GM12864 (cell line): ENCODE measurements at places on chromosomes 4 and X.

DNA sequence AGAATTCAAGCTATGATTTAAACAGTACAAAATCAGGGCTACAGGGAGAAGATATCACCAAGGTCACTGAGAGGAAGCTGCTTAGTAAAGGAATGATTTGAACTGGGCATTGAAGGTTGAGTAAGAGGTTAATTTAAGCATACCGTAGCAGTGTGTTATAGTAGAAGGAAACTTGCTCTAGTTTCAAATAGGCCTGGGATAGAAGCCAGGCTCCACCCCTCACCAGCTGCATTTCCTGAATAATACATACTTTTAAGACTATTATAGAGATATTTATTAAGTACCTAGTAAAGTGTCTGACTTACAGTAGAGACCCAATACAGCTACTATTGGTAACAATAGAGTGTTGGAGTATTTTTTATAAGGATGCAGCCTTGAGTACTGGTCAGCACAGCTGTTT lies 118.0 kb upstream of the GLRA2 start:
- no peak for DNase-seq

GRCh38 chrX:38175139-38175538 lies 45.5 kb downstream of the SRPX start:
- DNase-seq: no peak

DNA sequence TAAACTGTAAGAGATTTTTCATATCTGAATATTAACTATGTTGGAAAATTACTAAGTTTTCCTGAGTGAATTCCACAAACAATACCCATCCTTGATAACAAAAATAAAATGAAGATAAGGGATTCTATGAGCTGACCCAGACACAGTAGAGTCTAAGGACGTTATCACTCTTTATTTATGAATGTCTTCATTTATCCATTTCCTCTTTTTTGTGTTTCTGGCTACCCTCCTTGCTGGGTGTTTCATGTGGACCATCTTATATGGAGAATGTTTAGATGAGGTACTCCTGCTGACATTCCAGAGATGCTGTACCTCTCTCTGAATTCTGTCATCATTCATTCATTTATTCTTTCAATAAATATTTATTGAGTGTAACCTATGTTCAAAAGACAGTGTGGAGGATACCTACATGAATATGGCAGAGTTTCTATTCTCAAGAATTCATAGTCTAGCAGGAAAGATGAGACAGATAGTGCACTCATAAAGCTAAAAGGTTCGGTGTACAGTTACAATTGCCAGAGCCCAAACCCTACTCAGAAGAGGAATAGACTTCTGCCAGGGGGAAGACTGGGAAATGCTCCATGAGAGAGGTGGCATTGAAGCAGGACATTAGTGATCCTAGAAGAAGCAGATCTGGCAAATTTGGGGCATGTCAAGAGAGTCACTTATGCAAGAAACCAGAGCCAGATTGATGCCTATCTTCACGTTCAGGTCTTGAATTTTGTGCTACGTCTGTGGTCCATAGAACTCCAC lies 195.8 kb downstream of the MAML3 start:
- no peak for DNase-seq

GRCh38 chr4:90994851-90995574 lies 867.8 kb downstream of the CCSER1 start:
- no peak for DNase-seq

- no peak for DNase-seq
These were observed 73.0 kb upstream of the PJA1 start for GRCh38 chrX:69238114-69238886.

GRCh38 chrX:123336666-123337065 lies 152.6 kb downstream of the GRIA3 start:
- no peak for DNase-seq

GRCh38 chr4:24991015-24991414 lies 39.7 kb downstream of the LGI2 start:
- no peak for DNase-seq

DNA sequence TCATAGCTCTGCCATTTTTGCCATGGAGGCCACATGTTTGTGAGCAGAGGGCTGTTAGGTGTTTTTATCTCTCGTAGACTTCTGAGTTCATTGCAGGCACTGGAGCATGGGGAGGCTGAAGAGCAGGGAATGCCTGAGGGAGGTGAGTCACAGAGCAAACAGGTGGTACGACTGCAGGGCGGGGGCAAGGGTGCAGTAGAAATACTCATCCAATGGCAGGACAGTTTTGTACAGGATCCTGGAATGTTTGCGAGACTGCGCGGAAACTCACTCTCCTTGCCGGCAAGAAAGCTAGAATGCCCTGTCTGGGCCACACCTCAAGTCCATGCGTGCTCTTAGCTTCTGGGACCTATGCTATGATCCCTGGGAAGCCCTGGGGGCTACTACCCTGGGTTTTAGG lies 20.0 kb upstream of the VCX2 start:
- DNase-seq: no peak

GRCh38 chr4:74415602-74416300 lies 29.2 kb upstream of the AREG start:
- no peak for DNase-seq

- DNase-seq: no peak
These were observed 59.3 kb upstream of the PPP1R2C start for GRCh38 chrX:42837101-42837726.

DNA sequence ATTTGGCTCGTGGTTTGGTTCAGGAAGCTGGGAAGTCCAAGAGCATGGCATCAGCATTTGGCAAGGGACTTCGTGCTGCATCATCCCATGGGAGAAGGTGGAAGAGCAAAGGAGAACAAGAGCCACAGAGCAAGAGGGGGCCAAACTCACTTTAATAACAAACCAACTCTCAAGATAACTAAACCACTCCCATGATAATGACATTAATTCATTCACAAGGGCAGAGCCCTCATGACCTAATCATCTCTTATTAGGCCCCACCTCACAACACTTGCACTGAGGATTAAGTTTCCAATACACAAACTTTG lies 113.4 kb upstream of the ATXN3L start:
- no peak for DNase-seq

DNA sequence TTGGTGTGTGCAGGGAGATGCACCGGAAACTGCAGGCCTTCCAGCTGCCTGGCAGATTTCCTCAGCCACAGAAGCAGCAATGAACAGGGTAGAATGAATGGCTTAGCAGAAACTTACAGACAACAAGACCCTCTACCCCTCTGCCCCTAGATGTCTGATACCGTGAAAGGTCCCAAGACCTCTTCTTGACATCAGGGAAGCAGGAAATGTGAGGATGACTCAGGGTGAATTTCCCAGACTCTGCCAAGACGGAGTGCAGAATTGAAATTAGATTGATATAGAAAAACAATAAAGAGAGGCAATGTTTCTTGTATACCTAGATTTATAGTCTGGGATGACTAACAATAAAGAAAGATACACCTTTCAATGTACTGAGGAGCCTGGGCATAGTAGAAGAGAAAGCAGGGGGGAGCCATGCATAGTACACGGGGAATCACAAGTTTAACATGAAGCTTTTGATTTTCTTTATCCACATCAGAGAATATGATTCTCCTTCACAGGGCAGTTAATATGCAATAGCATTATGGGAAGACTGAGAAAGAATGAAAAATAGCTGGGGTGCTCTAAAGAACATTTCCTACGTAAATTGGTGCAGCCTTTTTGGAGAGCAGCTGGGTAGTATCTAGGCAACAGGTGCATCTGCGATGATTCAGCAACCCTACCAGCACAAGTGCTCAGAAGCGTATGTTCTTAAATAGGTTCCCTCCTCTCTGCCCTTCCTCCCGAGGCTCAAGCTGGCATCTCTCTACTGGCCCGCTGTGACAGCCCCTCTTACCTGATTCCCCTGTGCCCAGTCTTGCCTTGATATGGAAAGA lies 18.3 kb upstream of the CXCR3 start:
- DNase-seq: no peak

- no peak for DNase-seq
These were observed 11.9 kb upstream of the AREG start for GRCh38 chr4:74433043-74433442.

DNA sequence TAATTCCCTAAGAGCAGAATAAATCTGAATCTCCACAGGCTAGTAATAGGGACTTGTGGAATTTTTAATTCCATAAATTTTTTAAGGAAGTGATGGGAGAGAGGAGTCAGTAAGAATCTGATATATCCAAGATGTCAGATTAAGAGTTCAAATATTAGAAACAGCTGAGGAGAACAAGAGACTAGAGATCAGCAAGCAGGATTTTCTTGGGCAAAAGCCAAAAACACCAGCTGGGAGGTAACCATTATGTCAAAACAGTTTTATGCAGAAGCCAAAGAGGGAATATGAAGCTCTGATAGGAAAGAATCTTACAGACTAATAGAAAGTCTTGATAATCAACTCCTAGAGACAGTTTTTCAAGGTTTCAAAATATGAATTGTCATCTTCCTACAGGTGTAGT lies 72.2 kb upstream of the RBPJ start:
- DNase-seq: no peak

- DNase-seq: peak; percentile 82
These were observed 26.0 kb upstream of the BMP2K start for GRCh38 chr4:78749972-78750727.

GRCh38 chrX:84047339-84047738 lies 140.7 kb downstream of the RPS6KA6 start:
- no peak for DNase-seq

GRCh38 chr4:69813628-69814027 lies 46.3 kb downstream of the SULT1E1 start:
- DNase-seq: no peak

DNA sequence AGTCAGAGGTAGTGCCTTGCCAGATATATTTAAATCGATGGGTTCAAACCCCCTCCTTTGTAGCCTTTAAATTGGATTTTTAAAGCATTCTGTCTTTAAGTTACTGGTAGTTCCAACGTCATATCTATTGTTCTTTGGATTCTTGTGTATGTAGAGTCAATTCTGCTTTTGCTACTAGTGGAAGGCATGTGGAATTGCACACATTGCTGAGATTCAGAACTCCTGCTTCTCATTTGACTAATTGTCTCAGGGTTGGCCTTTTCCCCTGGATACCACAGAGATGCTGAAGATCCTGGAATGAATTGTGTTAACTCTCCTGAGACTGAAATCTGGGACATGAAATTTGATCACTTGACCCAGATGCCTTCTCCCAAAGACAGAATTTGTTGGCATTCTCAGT lies 328.3 kb upstream of the RPS6KA3 start:
- no peak for DNase-seq

DNA sequence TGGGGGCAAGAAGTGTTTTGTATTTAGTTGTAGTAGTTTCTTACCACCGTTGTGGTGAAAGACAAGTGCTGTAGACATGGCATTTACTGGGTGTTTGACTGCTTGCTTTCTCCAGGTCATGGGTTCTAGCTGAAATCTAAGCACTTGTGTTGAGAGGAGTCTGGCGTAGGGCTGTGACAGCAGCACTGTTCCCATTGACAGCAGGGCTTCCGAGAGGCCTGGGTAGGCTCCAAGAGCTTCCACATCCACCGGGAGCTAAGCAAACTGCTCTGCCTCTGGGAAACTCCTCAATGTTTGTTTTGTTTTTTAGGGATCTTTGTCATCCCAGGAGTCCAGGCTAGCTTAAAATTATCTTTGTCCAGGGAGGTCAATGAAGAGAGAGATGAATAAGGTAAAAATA lies 44.3 kb downstream of the BMPR1B start:
- no peak for DNase-seq

- DNase-seq: no peak
These were observed 549.8 kb upstream of the LCORL start for GRCh38 chr4:18571301-18571761.

DNA sequence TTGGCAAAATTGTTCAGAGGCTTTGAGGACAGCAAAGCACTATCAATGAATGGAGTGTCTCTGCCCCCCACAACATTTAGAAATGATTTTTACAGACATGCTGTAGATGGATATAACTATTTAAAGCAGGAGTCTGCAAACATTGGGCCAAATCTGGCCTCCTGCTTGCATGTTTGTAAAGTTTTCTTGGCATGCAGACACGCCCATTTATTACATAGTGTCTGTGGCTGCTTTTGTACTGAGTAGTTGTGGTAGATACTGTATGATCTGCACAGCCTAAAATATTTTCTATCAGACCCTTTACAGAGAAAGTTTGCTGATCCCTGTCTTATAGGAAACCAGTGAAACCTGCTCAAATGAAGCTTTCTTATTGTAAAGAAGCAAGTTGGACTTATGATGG lies 45.5 kb upstream of the PHEX start:
- DNase-seq: no peak

DNA sequence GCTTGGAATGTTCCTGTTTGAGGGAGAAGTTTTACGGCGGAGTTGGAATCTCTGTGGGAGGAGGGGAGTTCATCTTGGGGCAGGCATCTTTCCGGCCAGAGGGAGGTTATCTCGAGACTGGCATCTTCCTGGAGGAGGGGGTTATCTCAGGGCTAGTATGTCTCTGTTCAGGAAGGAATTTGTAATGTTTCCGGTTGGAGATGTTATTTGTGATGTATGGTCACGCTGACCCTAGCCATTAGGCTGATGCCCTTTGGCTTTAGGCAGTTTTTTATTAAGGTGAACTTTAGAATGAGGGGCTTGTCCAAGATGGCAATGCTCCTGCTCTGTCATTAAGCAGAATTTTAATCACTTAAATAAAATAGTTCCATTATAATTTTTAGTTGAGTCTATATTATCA lies 449.7 kb downstream of the PCDH10 start:
- no peak for DNase-seq

DNA sequence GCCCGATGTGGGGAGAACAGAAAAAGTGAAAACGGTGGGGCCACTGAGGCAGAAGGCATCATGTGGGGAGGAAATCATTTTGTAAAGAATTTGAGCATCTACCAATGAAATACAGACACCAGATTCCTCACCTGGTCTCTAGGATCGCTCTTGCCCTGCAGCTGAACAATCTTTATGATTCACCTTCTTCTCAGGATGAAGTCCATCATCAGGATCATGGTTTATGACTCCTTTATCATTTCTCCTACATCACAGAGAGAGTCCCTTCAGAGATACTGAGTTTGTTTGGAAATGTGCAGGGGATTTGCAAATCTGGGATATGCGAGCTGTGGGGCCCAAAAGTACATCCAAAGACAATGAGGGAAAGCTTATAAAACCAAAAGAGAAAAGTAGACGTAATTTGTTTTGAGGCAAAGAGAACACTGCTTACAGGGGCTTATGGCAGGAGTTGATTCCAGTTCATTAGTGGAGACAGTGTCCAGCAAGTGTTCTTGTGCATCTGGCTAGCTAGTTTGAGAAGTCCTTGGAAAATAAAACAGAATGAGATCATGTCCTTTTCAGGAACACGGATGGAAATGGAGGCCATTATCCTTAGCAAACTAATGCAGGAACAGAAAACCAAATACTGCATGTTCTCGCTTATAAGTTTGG lies 15.3 kb upstream of the ANXA5 start:
- DNase-seq: no peak

- no peak for DNase-seq
These were observed at the start of gene MAP7D3 for GRCh38 chrX:136251041-136251991. MAP7D3 (minus strand) TSS chrX:136251400; CDS start chrX:136251358, 42 bp downstream.

- no peak for DNase-seq
These were observed 72.1 kb downstream of the CPE start for GRCh38 chr4:165450871-165451270.

- no peak for DNase-seq
These were observed 3.0 kb downstream of the NFKB1 start for GRCh38 chr4:102503831-102504786.

DNA sequence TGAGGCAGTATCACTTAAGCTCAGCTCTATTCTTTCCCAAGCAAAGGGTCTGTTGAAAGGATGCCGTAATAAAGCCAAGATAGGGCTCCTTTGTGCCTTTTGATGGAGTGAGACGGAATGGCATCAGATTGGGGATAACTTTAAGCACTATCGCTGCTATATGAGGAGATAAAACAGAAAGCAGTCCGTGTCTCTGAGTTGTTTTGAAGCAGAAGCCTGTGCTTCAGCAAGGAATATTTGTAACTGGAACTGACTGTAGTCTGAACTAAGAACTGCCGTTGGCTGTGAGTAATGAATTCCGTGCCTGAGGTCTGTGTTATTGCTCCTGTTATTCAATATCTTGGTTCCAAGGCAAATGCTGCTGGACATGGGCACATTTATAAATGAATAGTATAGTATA lies 297.4 kb downstream of the ANKRD50 start:
- no peak for DNase-seq
